ENCODE measurements at places on chromosomes 6 and 20. TPM values are rescaled to one million over a fixed set of nuclear protein-coding genes. Genes with fewer than 3 reads are reported as not detected.

The HLA-DPA1 gene
- 0.86 TPM for total RNA-seq

The MYB gene
- 1.6 TPM for total RNA-seq

DNA sequence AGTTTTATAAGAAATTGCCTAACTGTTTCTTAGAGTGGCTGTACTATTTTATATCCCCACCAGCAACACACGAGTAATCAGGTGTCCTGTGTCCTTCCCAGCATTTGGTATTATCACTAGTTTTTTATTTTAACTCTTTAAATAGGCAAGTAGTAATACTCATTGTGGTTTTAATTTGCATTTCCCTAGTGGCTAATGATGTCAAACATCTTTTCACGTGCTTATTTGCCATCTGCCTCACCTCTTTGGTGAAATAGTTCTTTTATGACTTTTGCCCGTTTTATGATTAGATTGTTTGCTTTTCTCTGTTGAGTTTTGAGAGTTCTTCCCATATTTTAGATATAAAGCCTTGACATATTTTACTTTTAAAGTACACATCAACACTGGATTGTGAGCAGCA lies 57.8 kb downstream of the GCLC start:
- DNase-seq = no peak

DNA sequence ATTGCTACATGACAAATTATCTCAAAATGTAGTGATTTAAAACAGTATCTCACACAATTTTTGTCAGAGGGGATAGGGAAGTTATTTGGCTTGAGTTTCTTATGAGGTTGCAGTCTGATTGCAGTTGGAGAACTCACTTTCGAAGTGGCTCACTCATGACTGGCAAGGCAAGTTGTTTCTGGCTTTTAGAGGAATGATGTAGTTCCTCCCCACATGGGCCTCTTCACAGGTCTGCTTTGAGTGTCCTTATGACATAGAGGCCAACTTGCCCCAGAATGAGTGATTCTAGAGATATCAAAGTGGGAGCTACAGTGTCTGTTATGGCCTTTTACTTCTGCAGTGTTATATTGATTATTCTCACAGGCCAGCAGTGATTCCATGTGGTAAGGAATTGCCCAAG lies 6.1 kb downstream of the DOP1A start:
- DNase-seq = no peak
